Transverse colon (tissue), 4 donors: ENCODE measurements at places on chromosomes 6 and 20.

DNA sequence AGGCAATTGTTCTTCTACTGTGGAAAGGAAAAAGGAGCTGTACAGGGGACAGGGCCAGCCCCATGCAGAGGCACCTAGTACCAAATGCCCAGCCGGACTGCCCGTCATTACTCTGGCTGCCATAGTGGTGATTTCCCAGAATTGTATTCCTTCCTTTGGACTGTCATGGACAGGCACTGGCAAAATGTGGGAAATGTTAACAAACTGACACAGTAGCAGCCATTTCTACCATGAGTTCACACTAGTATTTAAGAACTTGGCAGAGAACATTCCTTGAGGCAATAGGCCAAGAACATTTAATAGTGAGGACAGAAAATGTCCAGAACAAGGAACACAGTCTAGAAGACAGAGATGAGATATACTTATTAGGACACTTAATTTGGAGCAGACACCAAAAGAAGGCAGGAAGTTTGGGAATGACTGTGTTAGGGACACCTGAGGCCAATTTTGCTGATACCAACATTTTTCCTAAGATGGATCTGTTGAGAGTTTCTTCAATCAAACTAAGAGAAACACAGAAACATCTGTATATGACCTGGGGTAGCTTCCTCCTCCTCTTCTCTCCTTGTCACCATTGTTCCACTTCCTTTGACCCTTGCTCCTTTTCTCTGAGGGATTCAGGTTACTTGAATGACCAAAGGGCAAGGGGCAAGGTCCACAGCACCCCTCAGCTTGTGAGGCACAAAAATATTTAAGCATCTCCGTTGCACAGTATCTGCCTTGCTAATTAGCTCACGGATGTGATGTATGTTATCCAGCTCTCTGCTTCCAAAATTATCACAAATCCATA is 14.9 kb downstream of the ADTRP start:
- peaks cover 36% of the 10 kb centered on the region for H3K4me1 ChIP-seq
- no peaks in the 10 kb centered on the region for H3K27me3 ChIP-seq
- no peak overlapping the region for H3K4me3 ChIP-seq
- no peaks in the 10 kb centered on the region for H3K36me3 ChIP-seq
- no peak for DNase-seq
- peak overlapping the region; percentile 73 for H3K27ac ChIP-seq

DNA sequence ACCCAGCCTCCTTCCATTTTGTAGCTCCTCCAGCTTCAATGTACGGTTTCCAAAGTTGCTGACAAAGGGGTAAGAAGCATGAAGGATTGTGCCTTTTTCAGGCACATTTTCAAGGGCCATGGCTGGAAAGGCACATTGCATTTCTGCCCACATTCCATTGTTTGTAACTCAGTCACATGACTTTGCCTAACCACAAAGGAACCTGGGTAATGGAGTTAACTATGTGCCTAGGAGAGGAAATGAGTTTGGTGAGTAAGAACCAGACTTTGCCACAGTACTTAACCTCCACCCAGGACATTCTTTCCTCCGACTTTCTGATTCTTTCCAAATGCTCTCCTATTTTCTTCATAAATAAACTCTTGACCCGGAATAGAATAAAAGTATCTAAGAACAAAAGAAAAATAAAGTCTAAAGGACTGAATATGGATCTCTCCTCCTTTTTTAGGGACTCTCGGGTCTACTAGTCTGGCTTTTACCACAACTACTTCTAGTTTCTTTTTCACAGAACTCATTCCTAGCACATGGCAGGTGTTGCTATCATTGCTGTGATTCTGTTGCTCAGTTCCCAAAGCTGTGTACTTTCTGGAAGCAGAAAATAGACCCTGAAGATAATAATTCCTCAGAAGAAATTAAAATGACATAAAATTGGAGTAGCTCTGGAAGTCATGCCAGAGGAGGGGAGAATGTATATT is 81.5 kb upstream of the ISM1 start:
- H3K36me3 ChIP-seq: no peaks in the 10 kb centered on the region
- H3K27ac ChIP-seq: no peak overlapping the region
- no peaks in the 10 kb centered on the region for H3K4me1 ChIP-seq
- H3K4me3 ChIP-seq: no peak overlapping the region
- DNase-seq: no peak
- H3K27me3 ChIP-seq: no peaks in the 10 kb centered on the region

DNA sequence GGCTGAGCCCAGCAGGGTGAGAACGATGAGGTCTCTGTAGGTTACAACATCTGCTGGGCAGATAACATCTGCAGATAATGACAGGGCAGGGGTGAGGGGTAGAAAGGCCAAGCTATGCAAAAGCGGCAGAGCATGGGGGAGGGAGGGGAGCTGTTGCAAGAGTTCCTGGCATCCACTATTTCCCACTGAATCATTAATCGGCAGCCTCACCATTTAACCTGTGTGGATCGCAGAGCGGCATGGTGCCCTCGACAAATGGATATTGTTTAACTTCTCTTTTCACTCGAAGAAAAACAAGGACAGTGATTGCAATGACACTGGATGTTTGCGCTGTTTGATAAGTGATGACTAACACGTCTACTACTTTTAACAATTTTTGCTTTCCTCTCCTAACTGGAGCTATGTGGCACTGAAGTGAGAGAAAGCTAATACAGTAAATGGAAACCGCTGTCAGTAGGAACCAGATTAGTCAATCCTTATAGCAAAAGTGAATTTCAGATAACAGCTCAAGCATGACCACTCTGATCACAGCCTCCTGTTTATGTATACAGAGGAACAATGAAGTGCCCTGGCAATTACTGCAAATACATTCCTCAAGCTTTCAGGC is 381.5 kb downstream of the TFAP2A start:
- H3K36me3 ChIP-seq: no peaks in the 10 kb centered on the region
- no peaks in the 10 kb centered on the region for H3K4me1 ChIP-seq
- DNase-seq: no peak
- no peak overlapping the region for H3K27ac ChIP-seq
- no peaks in the 10 kb centered on the region for H3K27me3 ChIP-seq
- no peak overlapping the region for H3K4me3 ChIP-seq

- no peaks in the 10 kb centered on the region for H3K27me3 ChIP-seq
- no peaks in the 10 kb centered on the region for H3K36me3 ChIP-seq
- DNase-seq: no peak
- H3K4me3 ChIP-seq: no peak overlapping the region
These were observed 107.6 kb upstream of the KHDRBS2 start for GRCh38 chr6:62393608-62394007.

DNA sequence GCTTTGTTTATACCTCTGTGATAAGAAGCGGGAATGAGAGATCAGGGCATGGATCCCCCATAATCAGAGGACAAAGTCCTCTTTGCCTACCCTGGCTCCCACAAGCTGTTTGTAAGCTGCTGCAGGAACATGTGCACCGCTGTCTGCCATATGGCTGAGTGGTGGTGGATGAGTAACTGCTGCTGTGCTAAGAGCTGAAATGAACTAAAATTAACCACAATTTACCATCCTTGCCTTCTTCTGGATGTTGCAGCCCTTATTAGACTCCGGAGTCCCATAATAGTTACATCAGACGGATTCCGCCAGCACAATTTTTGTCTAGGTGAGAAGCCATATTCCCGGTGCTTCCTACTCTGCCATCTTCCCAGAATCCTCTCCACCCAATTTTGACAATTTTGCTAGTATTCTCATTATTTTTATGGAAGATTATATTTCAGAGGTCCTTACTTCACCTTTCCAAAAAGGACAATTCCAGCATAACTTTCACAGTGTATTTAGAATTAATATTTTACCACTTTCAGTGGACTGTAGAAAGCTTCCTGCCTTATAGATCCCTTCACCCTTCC is 6.0 kb upstream of the CMTR1 start:
- H3K36me3 ChIP-seq: no peaks in the 10 kb centered on the region
- DNase-seq: no peak
- peaks cover 24% of the 10 kb centered on the region for H3K27me3 ChIP-seq
- H3K4me3 ChIP-seq: no peak overlapping the region
- no peaks in the 10 kb centered on the region for H3K4me1 ChIP-seq

DNA sequence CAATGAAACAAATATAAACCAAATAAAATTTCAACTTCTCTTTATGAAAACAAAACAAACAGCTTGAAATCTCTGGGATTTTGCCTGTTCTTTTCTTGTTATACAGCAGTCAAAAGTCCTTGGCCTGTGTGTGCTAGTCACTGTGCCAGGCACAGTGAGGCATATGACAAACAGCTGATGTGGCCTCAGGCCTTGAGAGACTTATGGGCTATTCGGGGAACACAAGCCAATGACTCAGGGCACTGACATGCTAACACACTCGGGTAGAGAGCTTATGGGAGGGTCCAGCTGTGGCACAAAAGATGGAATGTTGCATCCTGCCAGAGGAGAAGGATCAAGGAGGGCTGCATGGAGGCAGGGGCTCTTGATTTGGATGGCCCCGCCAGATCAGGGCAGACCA is 95.4 kb upstream of the NKX2-2 start:
- H3K36me3 ChIP-seq: no peaks in the 10 kb centered on the region
- no peaks in the 10 kb centered on the region for H3K4me1 ChIP-seq
- H3K27ac ChIP-seq: no peak overlapping the region
- H3K27me3 ChIP-seq: no peaks in the 10 kb centered on the region

DNA sequence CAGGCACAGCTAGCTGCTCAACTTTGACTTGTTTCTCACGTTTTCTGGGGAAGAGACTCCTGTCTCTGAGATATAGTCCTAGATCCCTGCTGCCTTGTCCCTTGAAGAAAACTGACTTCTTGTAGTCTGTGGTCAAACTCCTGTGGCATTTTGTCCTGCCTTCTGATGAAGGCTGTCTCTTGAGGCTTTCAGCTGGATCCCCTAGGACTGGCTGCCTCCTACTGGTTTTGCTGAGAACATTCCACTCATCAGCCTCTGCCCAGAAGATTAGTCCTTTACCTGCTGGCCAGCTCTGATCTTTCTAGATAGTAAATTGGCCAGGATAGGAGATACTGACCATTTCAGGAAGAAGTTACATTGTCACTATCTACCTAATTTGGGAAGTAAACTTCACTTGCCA is 71.9 kb upstream of the CNR1 start:
- H3K27ac ChIP-seq: no peak overlapping the region
- DNase-seq: peak; percentile 33
- H3K4me1 ChIP-seq: no peaks in the 10 kb centered on the region
- no peak overlapping the region for H3K4me3 ChIP-seq
- no peaks in the 10 kb centered on the region for H3K36me3 ChIP-seq

DNA sequence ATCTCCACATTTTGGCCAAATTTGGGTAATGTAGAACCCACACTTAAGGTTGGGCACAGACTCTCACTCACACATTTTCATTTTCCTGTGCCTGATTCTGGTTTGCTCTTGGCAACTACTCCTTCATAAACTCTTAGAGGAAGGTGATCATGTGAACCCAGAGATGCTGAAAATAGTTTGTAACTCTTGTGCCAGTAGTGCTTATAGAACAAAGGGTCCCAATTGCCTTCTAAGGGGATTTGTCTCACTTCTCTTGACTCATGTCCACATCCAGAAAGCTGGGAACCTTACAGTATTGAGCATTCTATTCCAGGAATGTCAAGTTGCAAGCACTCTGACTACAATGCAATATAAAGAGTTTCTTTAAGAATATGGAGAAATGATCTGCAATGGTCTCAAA is 62.0 kb upstream of the TASP1 start:
- no peaks in the 10 kb centered on the region for H3K4me1 ChIP-seq
- H3K4me3 ChIP-seq: no peak overlapping the region
- no peak overlapping the region for H3K27ac ChIP-seq
- no peaks in the 10 kb centered on the region for H3K36me3 ChIP-seq
- H3K27me3 ChIP-seq: no peaks in the 10 kb centered on the region
